ENCODE measurements at places on chromosomes 1 and 21.

DNA sequence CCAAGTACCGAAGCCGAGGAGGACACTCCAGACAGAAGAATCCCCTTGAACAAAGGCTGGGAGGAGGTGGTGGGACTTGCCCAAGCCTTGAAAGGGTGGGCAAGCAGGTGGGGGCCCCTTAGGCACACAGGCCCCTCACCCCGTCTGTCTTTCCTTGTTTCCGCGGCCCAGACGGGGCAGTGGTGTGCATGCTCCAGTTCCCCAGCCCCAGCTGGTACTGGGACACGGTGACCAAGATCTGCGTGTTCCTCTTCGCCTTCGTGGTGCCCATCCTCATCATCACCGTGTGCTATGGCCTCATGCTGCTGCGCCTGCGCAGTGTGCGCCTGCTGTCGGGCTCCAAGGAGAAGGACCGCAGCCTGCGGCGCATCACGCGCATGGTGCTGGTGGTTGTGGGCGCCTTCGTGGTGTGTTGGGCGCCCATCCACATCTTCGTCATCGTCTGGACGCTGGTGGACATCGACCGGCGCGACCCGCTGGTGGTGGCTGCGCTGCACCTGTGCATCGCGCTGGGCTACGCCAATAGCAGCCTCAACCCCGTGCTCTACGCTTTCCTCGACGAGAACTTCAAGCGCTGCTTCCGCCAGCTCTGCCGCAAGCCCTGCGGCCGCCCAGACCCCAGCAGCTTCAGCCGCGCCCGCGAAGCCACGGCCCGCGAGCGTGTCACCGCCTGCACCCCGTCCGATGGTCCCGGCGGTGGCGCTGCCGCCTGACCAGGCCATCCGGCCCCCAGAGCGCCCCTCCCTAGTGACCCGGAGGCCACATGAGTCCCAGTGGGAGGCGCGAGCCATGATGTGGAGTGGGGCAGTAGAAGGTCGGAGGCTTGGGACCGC lies 50.8 kb downstream of the OPRD1 start:
- no peak for DNase-seq

DNA sequence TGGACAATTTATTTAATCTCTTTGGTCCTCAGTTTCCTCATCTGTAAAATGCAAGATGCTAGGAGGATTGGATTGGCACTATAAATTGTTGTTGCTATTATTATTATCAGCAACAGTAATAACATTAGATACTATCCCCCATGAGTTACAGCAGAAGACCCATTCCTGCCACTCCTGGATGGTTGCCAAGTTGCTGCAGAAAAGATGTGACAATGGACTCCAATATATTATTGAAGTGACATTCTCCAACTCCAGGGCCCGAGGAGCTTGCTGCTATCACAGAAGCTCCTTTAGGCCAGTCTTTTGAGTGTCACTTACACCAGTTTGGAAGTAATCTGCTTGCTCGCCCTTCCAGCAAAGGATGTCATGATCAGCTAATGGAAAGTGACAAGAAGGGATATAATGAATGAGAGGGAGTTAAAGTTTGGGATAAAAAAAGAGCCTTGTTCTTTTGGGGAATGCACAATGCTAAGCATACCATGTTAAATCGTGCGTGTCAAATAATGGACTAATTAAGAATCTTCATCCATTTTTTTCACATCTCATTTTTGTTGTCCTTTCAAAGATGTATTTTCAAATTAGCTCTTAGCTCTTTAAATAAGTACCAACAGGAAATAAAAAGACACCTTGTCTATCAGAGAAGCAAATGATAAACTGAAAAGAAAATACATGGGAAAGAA lies 19.5 kb upstream of the PROX1 start:
- no peak for DNase-seq

GRCh38 chr1:200153277-200154055 lies 126.0 kb downstream of the NR5A2 start:
- no peak for DNase-seq

- DNase-seq: no peak
Measured at GRCh38 chr1:209383907-209384709, 199.4 kb upstream of the CAMK1G start.

- no peak for DNase-seq
Measured at GRCh38 chr1:222283147-222283768, 264.6 kb downstream of the HHIPL2 start.

DNA sequence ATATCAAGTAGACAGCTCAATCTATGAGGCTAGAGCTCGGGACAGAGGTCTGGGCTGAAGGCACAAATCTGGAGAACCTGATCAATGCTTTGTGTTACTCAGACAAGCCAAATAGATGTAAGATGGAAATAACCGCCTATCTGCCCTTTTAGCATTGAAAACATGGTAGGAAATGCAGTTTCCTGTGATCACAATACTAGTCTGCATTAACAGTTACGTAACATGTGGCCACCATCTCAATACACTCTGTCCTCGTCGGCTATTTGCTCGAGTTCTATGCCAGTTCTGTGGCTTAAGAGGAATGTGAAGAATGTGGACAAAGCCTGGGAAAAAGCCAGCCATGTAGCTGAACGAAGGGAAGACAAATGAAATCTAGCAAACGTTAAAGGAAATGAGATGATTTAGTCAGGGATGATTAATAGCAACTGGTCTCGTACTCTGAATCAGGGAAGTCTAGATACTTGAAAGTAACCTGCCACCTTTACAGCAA lies 73.3 kb downstream of the HSF2BP start:
- no peak for DNase-seq
